ENCODE measurements at places on chromosomes 3 and 15. TPM values are rescaled to one million over a fixed set of nuclear protein-coding genes. Genes with fewer than 3 reads are reported as not detected.
A peak's percentile ranks its signal among the peaks of the same experiment; 100 is the strongest.

DNA sequence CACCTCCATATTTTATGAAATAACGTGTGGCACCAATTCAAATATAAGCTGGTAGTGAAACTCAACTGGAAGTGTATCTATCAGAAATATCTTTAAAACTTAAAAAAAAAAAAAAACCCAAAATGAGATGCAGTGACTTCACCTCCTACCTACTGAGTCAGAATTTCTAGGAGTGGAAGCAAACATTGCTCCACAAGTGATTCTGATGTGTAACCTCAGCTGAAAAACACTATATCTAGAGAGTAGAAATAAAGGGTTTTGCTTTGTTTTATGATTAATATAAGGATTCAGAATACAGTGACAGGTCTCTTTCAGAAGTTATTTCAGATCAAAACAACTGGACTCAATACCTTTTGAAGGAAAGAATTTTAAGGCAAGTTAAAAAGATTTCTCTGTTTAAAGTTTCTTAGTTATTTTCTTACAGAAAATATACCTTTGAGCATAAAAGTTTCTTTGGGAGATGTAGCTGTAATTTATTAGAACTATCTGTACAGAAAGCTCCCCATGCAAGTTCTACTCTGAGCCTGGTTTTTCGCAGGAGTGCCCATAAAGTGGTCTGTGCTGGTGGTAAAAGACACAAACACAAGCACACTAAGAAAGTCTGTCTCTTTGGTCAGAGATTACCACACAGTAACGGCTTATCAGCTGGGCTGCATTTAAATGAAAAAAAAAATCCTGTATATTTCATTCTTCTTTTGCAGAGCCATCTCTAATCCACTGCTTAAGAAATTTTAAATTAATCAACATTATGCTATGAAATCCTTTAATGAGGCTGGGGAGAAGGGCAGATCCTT lies 59.9 kb upstream of the PPIB start:
- H3K27me3 ChIP-seq = no peaks in the 10 kb centered on the region
- H3K36me3 ChIP-seq = no peaks in the 10 kb centered on the region
- H3K4me3 ChIP-seq = no peak overlapping the region
- H3K27ac ChIP-seq = no peak overlapping the region

DNA sequence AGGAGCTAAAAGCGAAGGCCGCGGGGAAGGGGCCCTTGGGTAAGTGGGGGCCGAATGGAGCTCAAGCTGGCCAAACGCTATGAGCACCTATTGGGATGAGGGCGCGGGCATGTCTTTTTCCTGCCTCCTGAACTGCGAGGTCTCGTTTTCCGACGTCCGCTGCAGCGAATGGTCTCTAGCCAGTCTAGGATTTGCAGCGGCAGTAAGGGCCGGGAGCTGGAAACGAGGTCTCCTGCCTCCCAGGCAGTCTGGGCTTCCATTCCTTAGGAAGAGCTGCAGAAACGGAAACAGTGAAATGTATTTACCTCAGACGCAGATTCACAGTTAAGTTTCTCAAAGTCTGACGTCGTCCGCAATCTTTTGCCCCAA lies 517 bp downstream of the TMA7 start:
- peak overlapping the region; percentile 91 for H3K4me3 ChIP-seq
- H3K36me3 ChIP-seq = peaks cover 6% of the 10 kb centered on the region
- peaks cover 17% of the 10 kb centered on the region for H3K4me1 ChIP-seq
- peak; percentile 33 for DNase-seq

GRCh38 chr15:77759896-77760592 lies 127.3 kb upstream of the LINGO1 start:
- H3K27ac ChIP-seq = no peak overlapping the region
- no peak overlapping the region for H3K4me3 ChIP-seq
- H3K4me1 ChIP-seq = no peaks in the 10 kb centered on the region
- H3K27me3 ChIP-seq = no peaks in the 10 kb centered on the region

DNA sequence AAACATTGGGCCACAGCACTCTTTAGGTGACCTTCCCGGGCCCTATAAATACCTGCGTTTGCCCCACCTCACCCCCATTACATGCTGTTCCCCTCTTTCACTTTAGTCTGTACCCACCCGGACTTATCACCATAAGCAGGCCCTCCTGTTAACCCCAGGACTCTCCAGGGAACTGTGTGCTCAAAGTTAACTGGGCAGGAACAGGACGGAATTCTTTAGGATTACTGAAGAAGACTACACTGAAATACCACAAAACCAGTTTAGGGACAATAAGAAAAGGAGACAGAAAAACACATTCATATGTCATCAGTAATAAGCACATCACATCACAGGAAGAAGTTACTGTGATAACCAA lies 45.5 kb downstream of the FSIP1 start:
- DNase-seq = no peak
- no peaks in the 10 kb centered on the region for H3K36me3 ChIP-seq
- no peaks in the 10 kb centered on the region for H3K27me3 ChIP-seq
- H3K27ac ChIP-seq = no peak overlapping the region

DNA sequence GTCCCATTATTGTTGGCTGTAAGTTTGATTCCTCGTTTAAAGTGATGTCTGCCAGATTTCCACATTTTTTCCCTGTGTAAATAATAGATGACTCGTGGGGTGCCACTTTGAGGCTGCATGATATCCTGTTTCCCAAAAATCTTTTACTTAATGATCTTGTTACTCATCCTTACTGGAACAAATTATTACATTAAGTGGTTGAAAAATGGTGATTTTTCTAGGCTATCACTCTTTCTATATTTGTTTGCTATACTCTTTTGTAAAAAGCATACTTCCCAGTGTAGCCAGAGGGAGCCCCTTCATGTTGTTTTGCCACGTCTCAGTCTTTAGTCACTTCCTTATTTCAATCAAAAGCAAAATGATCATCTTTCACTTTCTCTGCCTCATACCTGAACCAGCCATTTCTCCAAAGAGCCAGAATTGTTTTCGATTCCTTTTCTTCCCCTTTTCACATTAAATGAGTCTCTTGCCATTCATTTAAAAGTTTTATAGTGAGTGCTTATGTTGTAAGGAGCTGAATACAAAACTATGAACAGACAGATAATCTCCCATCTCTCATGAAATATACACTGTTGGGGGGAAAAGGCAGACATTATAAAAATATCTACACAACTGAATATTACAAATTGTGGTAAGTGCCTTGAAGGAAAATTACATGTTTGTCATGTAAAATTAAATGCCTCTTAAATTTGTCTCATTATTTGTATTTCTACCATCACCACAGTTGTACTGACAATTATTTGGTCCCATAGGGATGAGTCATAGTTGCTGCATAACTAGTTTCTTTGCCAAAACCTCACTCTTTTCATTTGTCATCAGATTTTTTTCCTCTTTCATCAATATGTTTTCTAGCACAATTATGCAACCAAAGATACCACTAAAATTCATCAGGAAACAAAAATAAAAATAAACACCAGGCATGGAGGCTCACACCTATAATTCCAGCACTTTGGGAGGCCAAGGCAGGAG lies 41.5 kb downstream of the ADGRG7 start:
- no peak overlapping the region for H3K27ac ChIP-seq
- no peaks in the 10 kb centered on the region for H3K36me3 ChIP-seq
- no peak overlapping the region for H3K4me3 ChIP-seq
- DNase-seq = no peak

DNA sequence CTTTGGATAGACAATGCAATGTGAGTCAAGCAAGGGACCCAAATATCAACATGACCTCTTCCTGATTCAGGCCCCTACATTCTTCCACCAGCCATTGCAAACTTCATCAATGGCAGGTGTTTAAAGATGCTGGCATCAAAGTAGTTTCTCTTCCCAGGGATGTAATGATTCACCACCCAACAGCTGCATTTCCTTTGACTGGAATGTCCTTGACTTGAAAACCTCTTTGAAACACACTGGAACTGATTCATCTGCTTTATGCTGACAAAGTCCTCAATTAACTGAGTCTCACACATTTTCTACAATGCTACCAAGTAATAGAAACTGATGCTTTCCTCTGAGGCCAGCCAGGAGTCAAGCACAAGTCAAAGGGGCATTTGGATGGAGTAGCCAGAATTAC lies 385.5 kb downstream of the GBE1 start:
- H3K27me3 ChIP-seq = no peaks in the 10 kb centered on the region
- H3K4me1 ChIP-seq = no peaks in the 10 kb centered on the region
- H3K36me3 ChIP-seq = no peaks in the 10 kb centered on the region
- no peak for DNase-seq
- no peak overlapping the region for H3K27ac ChIP-seq

DNA sequence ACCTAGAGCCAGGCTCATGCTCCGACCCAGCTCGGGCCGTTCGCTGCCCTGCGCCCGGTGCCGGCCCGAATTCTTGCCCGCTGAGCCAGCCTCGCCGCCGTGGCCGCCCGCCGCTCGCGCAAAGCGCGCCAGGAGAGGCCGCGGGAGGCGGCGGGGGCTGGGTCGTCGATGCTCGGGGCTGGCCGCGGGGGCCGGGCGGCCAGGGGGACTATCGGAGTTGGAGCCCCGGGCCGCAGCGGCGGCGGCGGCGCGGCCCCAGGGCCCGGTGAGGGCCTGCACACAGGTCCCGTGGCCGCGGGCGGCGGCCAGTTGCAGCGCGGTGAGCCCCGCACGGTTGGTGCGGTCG lies 1.1 kb downstream of the ANKRD63 start:
- H3K36me3 ChIP-seq = no peaks in the 10 kb centered on the region
- peaks cover 49% of the 10 kb centered on the region for H3K4me1 ChIP-seq
- H3K4me3 ChIP-seq = no peak overlapping the region
- DNase-seq = no peak
- H3K27ac ChIP-seq = no peak overlapping the region

DNA sequence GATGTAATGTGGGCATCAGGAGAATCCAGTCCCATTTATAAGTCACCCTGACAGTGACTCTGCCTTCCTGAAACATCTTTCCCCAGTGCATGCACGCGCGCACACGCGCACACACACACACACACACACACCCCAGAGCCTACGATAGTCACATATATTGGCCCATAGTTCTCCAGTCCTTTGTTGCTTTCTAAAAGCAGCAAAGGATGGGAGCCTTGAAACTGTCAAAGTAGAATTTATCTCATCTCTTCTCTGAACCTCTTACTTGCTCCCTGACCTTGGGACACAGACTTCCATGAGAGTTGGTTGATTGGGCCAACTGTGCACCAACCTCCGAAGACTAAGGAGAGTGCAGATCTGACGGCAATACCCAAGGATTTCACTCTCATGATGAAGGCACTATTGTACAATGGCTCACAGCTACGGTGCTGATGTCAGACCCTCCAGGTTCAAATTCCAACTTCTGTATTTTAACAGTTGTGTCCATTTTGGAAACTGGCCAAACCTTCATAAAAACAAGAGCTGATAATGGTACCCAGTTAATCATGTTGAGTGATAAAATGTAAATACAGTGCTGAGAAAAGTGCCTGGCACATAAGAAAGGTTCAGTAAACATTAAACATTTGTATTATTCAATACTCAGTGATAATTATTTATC lies 8.3 kb downstream of the CPA3 start:
- no peaks in the 10 kb centered on the region for H3K4me1 ChIP-seq
- no peaks in the 10 kb centered on the region for H3K27me3 ChIP-seq
- no peaks in the 10 kb centered on the region for H3K36me3 ChIP-seq
- H3K27ac ChIP-seq = no peak overlapping the region
- H3K4me3 ChIP-seq = no peak overlapping the region
- no peak for DNase-seq

DNA sequence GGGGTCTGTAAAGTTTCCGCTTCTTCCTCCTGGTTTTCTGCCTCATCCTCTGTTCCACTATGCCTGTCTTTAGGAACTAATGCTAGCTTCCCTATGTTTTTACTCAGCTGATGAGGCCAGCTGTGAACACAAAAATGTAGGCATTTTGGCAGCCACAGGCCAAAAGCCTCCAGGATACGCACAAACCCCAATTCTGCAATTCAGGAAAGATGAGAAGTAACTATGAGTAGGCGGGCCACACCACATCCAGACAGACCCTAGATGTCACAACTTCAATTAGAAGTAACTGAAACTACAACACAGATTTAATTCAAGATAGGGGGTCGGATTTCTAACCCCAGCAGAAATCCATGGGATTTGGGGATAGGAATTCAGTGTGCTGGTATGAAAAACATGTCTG lies 11.9 kb downstream of the CA12 start:
- DNase-seq = no peak
- peaks cover 55% of the 10 kb centered on the region for H3K4me1 ChIP-seq
- no peak overlapping the region for H3K27ac ChIP-seq

DNA sequence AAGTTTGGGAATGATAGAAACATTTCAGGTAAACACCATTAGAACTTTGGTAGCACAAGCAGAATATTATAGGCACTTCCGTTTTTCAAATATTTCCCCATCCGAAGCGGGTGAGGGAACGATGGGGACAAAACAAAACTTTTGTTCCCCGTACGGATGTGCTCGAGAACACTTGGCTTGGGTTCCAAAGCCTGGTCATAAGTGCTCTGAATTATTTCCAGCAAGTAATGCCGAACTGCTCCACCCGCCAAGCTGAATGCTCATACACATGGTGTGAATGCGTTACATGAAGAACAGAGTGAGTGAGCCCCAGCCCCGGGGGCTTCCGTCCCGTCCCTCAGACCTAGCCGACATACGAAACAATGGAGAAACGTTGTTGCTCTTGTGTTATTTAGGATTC lies 438.2 kb upstream of the ARRDC4 start:
- no peaks in the 10 kb centered on the region for H3K36me3 ChIP-seq
- H3K27ac ChIP-seq = no peak overlapping the region
- DNase-seq = no peak
- H3K4me1 ChIP-seq = no peaks in the 10 kb centered on the region
- H3K4me3 ChIP-seq = no peak overlapping the region

DNA sequence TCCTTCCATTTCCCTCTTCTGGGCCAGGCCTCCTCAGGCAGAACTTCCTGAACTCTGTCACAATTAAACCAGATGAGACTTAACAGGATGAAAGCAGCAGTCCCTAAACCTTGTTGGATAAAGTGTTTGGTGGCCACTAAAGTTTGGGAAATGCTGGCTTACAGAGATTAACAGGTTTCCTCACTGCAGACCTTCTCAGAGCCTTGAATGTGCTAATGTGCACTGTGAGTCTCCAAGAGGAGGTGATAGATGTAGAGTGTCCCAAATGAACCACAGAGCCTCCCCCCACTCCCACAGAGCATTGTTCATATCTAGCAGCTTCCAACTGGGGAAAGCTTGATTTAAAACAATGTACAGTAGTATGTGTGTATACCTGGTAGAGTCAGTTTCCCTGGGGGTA lies 42.9 kb downstream of the HAPLN3 start:
- DNase-seq = no peak
- H3K27me3 ChIP-seq = no peaks in the 10 kb centered on the region
- no peaks in the 10 kb centered on the region for H3K36me3 ChIP-seq
- H3K27ac ChIP-seq = no peak overlapping the region

- H3K27me3 ChIP-seq = no peaks in the 10 kb centered on the region
- no peaks in the 10 kb centered on the region for H3K4me1 ChIP-seq
- no peak overlapping the region for H3K4me3 ChIP-seq
- no peaks in the 10 kb centered on the region for H3K36me3 ChIP-seq
Observed at GRCh38 chr3:27356976-27357375, 12.2 kb downstream of the NEK10 start.

GRCh38 chr15:63156086-63156710 lies 1.1 kb downstream of the RPS27L start:
- peak overlapping the region; percentile 98 for H3K27ac ChIP-seq

- peaks cover 9% of the 10 kb centered on the region for H3K4me1 ChIP-seq
- no peak for DNase-seq
- H3K36me3 ChIP-seq = no peaks in the 10 kb centered on the region
- no peaks in the 10 kb centered on the region for H3K27me3 ChIP-seq
- peak overlapping the region; percentile 77 for H3K4me3 ChIP-seq
- no peak overlapping the region for H3K27ac ChIP-seq
Observed at GRCh38 chr3:126704494-126705214, 614 bp downstream of the CHCHD6 start.

CHP1 gene
- 163 TPM for total RNA-seq

GOLGA8O gene
- 8.4 TPM for total RNA-seq

PPM1L gene
- total RNA-seq = 52.5 TPM

C3orf49 gene
- total RNA-seq = not detected

C3orf20 gene
- total RNA-seq = not detected

IMPG2 gene
- 0.58 TPM for total RNA-seq

PRR23E gene
- not detected for total RNA-seq

SPINK8 gene
- total RNA-seq = not detected

CRYGS gene
- total RNA-seq = 1.1 TPM

ITIH1 gene
- not detected for total RNA-seq

LSG1 gene
- total RNA-seq = 60.3 TPM

Measured in thyroid gland (tissue), 4 donors.